BJ (cell line): ENCODE measurements at places on chromosomes 2 and 18.

DNA sequence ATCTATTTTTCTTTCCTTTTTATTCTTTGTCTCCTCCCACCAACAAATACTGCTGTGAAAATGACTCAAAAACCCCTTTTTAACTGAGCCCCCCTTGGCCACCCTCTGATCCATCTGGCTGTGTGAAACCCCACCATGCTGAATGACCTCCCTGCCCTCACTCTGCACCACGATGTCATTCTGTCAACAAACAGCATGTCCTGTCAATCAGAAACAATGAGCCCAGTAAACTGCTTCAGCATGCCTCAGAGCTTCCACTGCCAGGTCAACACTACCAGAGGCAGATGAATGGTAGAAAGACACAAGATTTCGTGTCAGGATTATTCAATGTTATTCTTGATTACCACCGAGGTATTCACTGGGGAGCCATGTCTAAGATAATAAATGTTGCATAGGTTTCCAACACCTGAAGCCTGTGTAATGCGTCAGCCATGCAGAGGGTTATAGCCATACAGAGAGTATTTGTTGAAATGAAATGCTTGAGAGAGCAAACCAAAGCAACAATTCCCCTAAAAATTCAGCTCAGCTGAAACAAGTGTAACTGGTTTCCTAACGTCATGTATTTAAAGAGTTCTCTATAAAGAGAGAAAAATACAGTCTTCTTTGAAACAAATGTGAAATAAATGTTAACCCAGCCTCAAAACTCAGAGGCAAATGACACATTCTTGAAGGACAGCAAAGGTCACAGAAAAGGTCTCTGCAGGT lies 76.7 kb downstream of the LRP2 start:
- no peak for DNase-seq

DNA sequence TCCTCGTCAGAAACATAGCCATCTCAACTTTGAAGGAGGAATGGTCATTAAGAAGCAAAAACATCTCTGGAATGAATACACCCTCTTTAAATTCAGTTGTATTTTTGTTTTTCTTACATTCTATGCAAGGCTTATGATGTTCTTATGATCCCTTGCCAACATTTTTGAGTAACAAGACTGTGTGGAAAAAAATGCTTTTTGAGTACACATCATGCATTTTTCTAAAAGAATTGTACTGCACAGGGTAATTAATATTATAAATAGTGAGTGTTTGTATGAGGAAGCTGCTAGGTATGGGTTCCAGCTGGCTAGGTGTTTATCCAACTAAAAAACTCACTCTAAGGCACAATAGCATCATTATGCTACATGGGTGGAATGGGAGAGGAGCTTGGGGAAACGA lies 59.0 kb upstream of the SPATS2L start:
- peak; percentile 68 for DNase-seq

- no peak for DNase-seq
These were observed 28.8 kb upstream of the TMEM37 start for GRCh38 chr2:119402645-119403560.

DNA sequence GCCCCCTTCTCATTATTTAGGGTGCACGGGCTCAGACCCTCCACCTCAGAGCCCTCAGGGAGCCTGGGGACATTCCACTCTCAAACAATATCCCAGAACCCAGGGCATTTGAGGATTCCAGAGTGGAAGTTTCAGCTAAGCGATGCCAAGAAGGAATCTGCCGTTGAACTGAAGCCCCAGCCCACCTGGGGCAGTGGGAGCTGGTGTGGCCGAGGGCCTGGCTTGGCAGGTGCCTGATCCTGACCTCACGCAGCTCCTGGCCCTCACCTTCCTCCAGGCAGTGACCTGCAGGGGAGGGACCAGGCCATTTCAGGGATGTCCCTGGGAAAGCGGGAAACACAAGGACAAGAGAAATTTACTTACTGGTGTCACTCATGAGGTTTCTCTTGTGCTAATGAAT lies 58.2 kb downstream of the ACKR3 start:
- DNase-seq: no peak

DNA sequence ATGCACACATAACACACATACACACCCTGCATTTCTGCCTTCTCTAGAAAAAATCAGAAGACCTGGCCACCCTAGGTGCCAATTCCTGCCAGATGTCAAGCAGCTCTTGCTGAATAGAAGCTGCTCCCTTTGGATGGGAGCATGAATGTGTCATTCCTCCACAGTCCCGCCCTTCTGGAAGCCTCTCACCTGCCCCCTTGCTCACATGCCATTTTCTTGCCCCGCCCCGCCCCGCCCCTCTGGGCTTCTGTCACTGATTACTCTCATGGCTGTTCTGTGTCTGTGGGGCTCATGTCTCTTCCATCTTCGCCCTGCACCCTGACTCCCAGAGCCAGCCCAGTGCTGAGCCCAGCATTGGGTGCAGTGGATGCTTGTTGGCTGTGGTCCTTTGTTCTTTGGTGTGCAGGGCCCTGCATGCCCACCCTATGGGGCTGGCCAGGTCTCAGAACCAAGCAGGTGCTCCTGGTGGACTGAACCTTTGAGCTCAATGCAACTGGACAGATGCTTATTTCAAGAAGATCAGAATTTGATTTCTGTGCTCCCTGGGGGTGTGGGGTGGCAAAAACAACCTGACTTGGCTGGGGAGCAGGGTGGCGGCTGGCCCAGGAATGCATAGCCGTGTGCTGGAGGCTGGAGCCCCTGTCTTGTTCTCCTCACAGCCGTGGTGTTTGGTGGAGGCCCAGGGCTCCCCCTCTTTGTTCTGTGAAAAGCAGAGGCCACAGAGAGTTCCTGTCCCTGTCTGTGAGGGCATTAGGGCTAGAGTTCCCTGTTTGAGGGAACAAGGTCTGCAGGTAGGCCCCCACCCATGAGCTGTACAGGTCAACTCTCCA lies 140.6 kb upstream of the GLI2 start:
- DNase-seq: no peak

- DNase-seq: no peak
These were observed 85.5 kb upstream of the ITPRID2 start for GRCh38 chr2:181806039-181806392.

DNA sequence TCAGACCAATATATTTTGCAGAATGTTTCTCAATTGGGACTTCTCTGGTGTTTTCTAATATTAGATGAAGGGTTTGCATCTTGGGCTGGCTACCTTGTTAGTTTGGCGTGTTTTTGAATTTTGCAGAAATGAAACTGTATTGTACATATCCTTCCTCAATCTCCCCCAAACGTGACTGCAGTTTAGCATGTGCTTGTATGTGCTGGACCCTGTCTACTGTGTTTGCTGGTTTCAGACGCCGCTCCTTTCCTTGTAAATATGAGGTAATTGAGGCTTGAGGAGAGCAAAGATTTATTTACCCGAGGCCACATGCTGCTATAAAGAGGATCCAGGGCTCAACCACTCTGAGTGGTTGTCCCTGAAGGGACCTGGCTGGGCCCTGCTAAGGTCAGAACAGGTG lies 57.2 kb downstream of the NGEF start:
- DNase-seq: no peak

DNA sequence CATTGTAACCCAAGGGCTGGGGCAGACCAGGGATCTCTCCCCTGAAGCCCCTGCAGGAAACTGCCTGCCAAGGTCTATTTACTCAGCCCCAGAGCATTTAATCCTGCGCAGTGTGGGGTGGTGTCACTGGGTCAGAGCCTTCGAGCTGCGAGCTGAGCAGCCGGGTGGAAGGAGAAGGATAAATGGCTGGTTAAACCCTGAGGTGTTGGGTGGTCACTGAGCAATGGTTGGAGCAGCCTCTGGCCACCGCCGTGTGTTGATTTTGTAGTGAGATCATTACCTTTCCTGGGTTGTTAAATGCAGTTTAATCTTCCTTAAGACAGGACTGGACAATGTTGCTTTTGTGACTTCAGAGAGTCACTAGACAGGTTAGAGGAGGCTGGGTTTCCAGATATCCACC lies 98.1 kb downstream of the SETBP1 start:
- no peak for DNase-seq

DNA sequence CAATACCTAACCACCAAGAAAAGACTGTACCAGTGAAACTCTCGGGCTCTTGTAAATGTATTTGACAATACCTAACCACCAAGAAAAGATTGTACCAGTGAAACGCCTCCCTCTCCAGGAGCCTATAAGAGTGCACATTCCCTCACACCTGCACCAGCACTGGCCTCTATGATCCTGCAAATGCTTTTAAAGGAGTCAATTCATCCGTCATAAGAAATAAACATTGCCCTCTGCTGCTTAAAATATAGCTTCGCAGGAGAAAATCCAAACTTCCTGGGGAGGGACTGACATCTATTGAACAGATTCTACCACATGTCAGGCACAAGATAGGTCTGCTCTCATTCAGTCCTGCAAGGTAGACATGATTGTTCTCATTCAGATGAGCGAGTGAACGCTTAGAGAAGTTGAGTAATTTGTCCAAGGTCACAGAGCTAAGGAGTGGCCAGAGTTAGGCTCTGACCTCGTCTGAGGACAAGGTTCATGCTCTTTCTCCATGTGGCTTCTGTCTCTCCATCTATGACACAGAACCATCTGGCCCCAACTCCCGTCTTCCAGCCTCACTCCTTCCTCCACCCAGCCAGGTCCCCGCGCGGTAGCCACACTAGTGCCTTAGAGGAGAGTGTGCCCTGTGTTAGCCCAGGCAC lies 38.7 kb downstream of the MCFD2 start:
- peak; percentile 59 for DNase-seq

GRCh38 chr2:25226827-25227226 lies 58.4 kb upstream of the POMC start:
- no peak for DNase-seq

DNA sequence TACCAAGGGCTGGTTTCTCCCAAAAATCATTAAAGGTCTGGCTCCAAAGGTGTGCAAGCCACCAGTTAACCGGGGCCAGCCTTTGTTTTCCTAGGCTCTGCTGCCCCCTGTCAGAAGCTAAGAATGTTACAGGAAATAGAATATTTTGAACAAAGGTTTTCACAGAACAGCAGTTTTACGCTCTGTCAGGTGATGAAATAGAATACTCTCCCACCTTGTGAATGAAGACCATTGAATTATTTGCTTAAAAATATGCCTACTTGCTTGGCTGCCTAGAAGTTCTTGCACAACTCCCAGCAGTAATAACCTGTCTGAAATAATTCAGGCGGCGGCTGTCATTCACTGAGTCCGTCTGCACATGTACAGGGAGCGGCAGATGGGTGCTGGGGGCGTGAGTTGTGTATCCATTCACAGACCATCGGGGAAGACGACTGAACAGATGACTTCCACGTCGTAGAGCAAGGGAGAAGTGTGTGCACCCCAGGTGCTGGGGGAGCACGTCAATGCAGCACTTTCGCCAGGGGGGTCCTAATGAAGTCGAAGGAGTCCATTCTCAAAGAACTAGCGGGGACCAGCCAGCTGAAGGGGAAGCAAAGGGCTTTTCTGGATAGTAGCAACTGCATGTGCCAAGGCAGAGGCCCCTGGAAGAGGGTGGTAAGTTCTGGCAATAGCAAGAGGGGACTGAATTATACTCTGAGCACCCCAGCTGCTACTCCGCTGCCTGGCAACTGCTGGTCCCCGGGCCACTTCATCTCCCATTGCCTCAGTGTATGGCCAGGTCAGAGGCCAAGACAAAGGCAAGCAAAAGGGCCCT lies 56.1 kb downstream of the SF3B1 start:
- no peak for DNase-seq

- no peak for DNase-seq
These were observed 5.4 kb downstream of the IMMT start for GRCh38 chr2:86189782-86190416.

DNA sequence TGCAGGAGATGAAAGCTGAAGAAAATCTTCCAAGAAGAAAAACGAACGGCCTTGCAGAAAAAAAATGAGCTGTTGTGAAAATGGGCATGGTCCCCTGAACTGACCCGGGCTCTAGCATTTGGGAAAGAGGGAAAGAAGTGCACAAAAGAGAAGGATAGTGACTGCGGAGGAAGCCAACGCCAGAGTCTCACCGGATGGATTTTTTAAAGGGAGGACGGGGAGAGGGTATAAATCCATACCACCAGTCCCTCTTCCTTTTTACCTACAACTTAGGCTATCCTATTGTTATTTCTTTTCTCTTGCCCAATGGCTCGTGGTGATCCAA lies 601 bp downstream of the WDR35 start:
- DNase-seq: no peak

DNA sequence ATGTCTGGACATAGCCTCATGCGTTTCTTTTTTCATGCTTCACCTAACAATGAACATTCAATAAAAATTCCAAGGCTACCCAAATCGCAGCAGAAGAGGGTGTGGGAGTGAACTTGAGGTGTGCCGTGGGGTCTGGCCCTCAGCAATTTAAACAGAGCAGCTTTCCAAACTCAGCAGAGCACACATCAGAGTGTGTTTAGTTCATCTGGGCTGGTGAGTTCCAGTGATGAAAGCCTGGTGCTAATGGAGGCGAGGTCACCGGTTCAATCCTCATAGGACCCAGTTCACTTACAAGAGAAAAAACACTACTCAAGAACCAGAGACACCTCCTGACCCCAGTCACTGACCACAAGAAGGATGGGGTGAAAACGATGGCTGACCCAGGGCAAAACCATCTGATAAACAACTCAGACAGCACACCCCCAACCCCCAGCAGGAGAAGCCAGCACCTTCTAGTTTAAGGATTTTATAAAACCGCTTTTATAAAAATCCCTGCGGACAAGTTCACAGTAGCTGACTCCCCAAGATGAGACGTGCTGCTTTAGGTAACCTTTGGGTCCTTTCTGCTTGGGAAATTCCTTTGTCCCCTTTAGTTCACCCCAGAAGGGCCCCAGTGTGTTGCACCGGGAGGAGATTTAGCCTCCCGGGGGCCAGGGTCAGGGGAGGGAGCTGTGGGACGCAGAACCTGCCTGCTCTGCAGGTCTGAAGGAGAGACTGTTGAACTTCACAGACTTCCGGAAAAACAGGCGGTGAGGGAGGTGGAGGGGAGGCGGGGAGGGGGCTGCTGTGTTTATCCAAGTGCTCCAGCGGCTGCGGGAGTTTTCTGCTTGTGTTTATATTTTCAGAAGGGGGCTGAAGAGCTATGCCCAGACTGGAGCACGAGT lies 152.7 kb upstream of the SOX11 start:
- no peak for DNase-seq

- DNase-seq: no peak
These were observed 49.3 kb downstream of the HIBCH start for GRCh38 chr2:190270298-190270697.

DNA sequence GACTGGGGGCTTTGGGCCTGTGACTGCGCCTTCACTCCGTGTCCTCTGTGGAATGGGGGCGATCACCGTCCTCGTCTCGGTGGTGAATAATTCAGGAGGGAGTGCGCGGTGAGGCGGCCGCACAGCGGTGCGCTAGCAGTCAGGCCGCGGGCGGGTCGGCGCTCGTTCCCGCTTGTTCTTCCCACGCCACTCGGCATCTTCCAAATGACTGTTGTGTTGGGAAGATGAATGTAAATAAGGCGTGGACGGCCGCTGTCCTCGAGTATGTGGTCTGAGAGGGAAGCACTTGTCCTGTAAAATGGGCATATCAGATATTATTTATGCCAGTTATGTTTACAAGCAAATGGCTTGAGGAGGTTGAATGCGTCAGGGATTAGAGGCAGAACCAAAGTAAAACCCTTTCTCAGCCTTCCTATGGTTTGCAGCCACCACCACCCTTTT lies 608 bp upstream of the VPS4B start:
- no peak for DNase-seq

DNA sequence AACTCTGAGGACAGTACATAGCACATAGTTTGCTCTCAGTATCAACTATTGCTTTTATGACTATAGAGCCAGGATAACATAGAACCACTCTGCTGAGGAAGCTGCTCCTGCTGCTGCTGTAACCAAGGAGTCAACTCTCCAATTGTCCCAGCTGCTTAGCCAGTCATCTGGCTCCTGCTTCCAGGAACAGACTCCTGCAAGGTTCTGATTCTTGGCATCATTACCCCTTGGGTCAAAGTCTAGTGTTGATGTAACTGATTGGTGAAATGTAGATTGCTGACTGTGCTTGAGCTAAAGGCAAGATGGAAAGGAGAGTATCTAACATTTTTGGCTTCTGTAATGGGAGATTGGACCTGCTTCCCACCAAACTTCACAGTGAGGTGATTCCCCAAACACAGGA lies 261.9 kb upstream of the FSHR start:
- no peak for DNase-seq
